ENCODE measurements at places on chromosomes 3 and 15. TPM values are rescaled to one million over a fixed set of nuclear protein-coding genes. Genes with fewer than 3 reads are reported as not detected.

- H3K36me3 ChIP-seq: peaks cover 4% of the 10 kb centered on the region
- H3K4me3 ChIP-seq: no peak overlapping the region
- DNase-seq: no peak
- H3K4me1 ChIP-seq: no peaks in the 10 kb centered on the region
These were observed 205.5 kb downstream of the STAG1 start for GRCh38 chr3:136546720-136547119.

DNA sequence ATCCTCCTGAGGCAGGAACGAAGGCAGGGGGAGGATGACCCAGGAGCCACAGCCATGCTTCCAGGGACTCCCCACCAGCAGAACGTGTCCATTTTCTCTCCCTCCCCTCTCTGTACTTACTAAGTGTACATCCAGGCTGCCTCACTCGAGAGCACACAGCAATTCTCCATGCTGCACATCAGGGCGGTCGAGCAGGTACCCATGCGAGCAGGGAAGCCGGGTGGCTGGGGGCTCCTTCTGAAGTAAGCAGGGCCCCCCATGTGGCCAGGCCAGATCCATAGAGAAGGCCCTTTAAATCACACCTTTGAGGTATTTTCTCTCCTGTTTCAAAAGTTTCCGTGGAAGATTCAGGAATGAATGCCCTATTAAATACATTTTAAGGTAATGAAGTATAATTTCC is 41.2 kb upstream of the SLC6A11 start:
- H3K4me3 ChIP-seq: no peak overlapping the region
- no peaks in the 10 kb centered on the region for H3K36me3 ChIP-seq
- no peak overlapping the region for H3K27ac ChIP-seq
- no peaks in the 10 kb centered on the region for H3K4me1 ChIP-seq
- no peak for DNase-seq

- no peaks in the 10 kb centered on the region for H3K4me1 ChIP-seq
- no peaks in the 10 kb centered on the region for H3K36me3 ChIP-seq
- peak overlapping the region; percentile 78 for H3K27ac ChIP-seq
- peaks cover 42% of the 10 kb centered on the region for H3K27me3 ChIP-seq
- H3K4me3 ChIP-seq: peak overlapping the region; percentile 62
- DNase-seq: no peak
These were observed 776 bp downstream of the VGLL3 start for GRCh38 chr3:86990012-86990733.

- H3K27ac ChIP-seq: peak overlapping the region; percentile 4
- DNase-seq: no peak
- H3K27me3 ChIP-seq: no peaks in the 10 kb centered on the region
- H3K4me3 ChIP-seq: no peak overlapping the region
- no peaks in the 10 kb centered on the region for H3K36me3 ChIP-seq
These were observed 84.4 kb upstream of the MEX3B start for GRCh38 chr15:82130248-82130647.

GRCh38 chr3:38471260-38471857 is 17.7 kb downstream of the ACVR2B start:
- peaks cover 12% of the 10 kb centered on the region for H3K4me1 ChIP-seq
- DNase-seq: no peak
- no peak overlapping the region for H3K27ac ChIP-seq
- no peak overlapping the region for H3K4me3 ChIP-seq
- H3K27me3 ChIP-seq: no peaks in the 10 kb centered on the region

DNA sequence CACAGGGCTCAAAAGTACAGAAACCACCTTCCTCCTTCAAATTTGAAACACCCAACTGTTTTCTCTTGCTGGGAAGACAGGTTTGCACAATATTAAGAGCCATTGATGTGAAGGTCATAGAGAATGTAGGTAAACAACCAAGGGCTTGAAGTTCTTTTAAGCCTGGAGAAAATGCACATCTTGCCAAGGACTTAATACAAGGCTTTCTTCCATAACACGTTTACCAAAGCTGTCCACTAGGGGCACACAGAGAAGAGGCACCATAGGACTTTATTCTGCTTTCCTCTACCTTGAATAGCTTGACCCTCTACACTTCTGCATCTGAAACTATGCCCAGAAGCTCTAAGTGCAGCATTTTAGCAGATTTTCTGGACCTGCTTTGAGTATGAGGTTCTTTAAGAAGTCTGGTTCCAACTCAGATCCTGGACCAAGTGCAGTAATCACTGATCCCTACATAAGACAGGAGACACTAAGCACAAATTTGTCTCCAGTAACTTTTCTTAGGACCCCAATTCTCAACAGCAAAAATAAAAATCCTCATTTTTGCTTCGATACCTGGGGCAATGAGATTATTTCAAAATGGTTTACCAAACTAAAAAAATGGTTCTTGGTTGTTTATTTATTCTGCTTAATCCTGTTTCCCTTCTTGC is 138.0 kb downstream of the FBN1 start:
- no peaks in the 10 kb centered on the region for H3K27me3 ChIP-seq
- peak; percentile 25 for DNase-seq
- H3K4me1 ChIP-seq: no peaks in the 10 kb centered on the region

DNA sequence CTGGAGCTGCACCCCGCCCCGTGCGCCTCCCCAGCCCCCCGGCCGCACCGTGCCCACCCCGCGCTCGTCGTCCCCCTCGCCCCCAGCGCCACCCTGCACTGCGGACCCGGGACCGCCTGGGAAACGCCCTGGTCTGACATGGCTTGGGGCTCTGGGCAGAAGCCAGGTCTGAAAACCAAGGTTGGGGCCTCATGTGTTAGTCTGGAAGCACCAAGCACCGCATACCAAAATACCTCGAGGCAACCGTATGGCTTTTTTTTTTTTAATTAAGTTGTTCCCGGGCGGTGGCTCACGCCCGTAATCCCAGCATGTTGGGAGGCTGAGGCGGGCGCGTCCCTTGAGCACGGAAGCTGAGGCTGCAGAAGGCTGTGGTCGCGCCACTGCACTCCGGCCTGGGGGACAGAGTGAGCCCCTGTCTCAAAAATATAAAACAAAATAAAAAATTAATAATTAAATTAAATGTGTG is 91.5 kb upstream of the CHD2 start:
- H3K27ac ChIP-seq: peak overlapping the region; percentile 97
- no peaks in the 10 kb centered on the region for H3K27me3 ChIP-seq
- peak overlapping the region; percentile 64 for H3K4me3 ChIP-seq
- H3K36me3 ChIP-seq: no peaks in the 10 kb centered on the region

- no peak for DNase-seq
- peaks cover 3% of the 10 kb centered on the region for H3K36me3 ChIP-seq
- H3K4me3 ChIP-seq: no peak overlapping the region
- peaks cover under 1% of the 10 kb centered on the region for H3K4me1 ChIP-seq
- H3K27ac ChIP-seq: no peak overlapping the region
- H3K27me3 ChIP-seq: no peaks in the 10 kb centered on the region
These were observed 96.5 kb downstream of the FLNB start for GRCh38 chr3:58104712-58105111.

A4GNT gene
- not detected for polyA plus RNA-seq

PRKCI gene
- 17.1 TPM for polyA plus RNA-seq

GPR149 gene
- not detected for polyA plus RNA-seq

GPR87 gene
- polyA plus RNA-seq: 0.01 TPM

ZIC1 gene
- polyA plus RNA-seq: not detected

All from heart right ventricle (tissue), 16 donors.